ENCODE measurements at places on chromosomes 4 and X.

DNA sequence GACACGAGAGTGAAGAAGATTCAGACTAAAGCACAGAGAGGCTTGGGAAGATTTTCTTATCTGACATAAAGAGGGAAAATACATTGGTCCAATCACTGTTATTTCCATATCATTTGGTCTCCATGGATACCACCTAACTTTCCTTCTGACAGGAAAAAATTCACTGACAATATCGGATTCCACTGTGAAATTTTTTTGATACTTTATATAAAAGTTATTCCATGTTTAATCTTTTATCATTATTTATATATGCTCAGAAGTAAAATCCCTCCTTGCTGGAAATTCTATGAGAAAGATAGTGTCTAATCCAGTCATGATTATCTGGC, 3.6 kb downstream of the IRF2 start:
- no peak for DNase-seq

DNA sequence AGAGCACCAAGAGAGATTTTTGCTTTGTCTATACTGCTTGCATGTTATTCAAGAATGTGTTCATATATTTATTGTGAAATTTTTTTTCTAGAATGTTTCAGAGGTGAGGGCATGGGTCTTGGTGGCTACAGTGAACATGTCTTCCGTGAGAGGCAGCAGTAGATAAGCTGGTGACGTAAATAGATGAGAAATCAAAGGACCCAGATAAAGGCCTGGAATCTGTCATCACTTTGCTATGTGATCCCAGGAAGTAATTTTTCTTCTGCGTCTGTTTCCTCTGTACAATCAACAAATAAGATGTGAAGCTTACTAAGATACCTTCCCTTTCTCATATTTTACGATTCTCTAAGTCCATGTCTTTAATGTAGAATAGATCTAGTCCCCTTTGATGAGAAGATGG, 129.1 kb downstream of the COL4A6 start:
- no peak for DNase-seq

GRCh38 chrX:131907488-131908314, 115.4 kb upstream of the STK26 start:
- no peak for DNase-seq

- DNase-seq: no peak
Measured at GRCh38 chr4:169236078-169236477, 34.7 kb downstream of the SH3RF1 start.

- no peak for DNase-seq
Measured at GRCh38 chr4:1337376-1337831, 9.6 kb upstream of the UVSSA start.
